ENCODE measurements at places on chromosomes 1 and 21.

DNA sequence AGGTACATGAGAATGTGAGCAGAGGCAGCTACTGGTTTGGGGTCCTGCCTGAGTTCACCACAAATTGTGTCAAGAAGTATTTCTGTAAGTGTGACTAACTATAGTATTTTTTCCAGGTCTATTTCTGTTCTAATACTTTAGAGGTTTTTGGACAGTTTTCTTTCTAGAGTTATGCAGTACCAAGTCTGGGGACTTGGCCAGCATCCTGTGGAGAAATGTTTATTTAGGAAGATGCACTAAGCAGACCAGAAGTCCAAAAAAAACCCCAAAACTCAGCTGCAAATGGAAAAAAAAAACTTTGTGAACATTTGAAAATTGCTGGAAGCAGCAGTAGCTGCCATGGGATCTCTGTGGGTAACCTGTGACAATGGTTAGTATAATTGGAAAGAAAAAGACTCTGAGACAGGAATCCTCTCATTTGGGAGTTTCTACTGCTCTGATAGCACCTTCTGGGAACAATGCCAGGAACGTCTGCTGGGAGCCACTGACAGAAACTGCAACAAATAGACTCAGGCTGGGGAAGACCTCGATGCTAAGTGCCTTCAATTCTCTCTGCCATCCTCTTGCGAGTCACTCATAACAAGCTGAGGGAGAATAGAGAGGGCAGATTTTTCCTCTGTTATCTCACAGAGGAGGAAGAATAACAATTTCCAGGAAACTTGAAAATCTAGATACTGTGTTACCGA is 37.6 kb downstream of the OR10R2 start:
- no peak for DNase-seq

GRCh38 chr1:229432905-229433304 is 989 bp downstream of the ACTA1 start:
- no peak for DNase-seq

- no peak for DNase-seq
Observed at GRCh38 chr21:22409571-22409970, 1411.4 kb downstream of the NCAM2 start.

- no peak for DNase-seq
Observed at GRCh38 chr1:82321794-82322193, 521.1 kb downstream of the ADGRL2 start.

DNA sequence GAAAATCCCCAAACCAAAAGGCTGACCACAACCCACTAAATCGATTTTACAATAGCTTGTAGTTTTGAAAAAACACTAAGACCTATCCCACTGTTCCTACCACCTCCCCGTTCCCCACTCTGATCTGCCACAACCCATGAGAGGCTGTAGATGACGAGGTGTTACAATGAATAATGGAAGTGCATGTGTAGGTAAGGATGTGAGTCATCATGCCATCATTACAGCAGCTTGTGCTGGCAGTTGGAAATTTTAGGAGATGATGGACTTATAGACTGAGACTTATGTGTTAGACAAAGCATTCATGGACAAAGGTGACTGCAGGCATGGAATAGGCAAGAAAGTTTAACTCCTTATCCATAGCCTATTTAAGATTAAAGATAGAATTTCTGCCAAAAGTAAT is 184.7 kb upstream of the CACYBP start:
- DNase-seq = no peak

- DNase-seq = no peak
Observed at GRCh38 chr1:228180271-228180958, 14.8 kb downstream of the IBA57 start.

GRCh38 chr1:195238313-195238712 is 1369.9 kb downstream of the KCNT2 start:
- no peak for DNase-seq
